Aortic smooth muscle cell (primary cell): ENCODE measurements at places on chromosomes 2 and 18. TPM values are rescaled to one million over a fixed set of nuclear protein-coding genes. Genes with fewer than 3 reads are reported as not detected.

The ITPRIPL1 gene
- 0.26 and 0.75 TPM in 2 replicates for total RNA-seq

The ERICH2 gene
- not detected in 2 replicates for total RNA-seq

The SPAST gene
- 22.9 and 25.7 TPM in 2 replicates for total RNA-seq

The ALPG gene
- not detected in 2 replicates for total RNA-seq

The RNASEH1 gene
- total RNA-seq, result 36.1 and 45.0 TPM in 2 replicates

The GPR17 gene
- total RNA-seq, result not detected in 2 replicates

The RNF149 gene
- total RNA-seq, result 37.5 and 38.5 TPM in 2 replicates

The SLC39A6 gene
- total RNA-seq, result 101 and 108 TPM in 2 replicates

The AQP12A gene
- not detected in 2 replicates for total RNA-seq

The STARD6 gene
- 0.44 and 0.53 TPM in 2 replicates for total RNA-seq

The CCL20 gene
- not detected in 2 replicates for total RNA-seq
